ENCODE measurements at places on chromosomes 2 and 18.

DNA sequence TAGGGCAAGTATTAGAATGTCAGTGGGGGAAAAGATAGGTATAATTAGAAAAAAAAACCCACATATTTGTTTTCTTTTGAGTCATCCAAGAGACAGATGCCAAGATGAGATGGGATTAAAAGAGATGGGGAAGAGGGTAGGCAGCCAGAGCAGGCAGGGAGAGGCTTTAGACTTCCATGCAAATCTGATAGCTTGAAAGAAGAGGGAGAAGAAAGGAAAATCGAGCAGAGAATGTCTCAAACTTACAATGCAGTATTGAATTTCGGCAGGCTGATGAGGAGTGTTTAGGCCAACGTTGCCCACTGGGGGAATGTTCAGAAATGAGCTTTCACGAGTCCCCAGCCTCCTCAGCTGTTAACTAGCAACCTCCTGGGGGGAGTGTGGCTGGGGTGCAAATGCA, 91.3 kb downstream of the SPATS2L start:
- H3K4me3 ChIP-seq: no peak overlapping the region
- no peaks in the 10 kb centered on the region for H3K36me3 ChIP-seq
- no peak for DNase-seq
- no peak overlapping the region for H3K27ac ChIP-seq

DNA sequence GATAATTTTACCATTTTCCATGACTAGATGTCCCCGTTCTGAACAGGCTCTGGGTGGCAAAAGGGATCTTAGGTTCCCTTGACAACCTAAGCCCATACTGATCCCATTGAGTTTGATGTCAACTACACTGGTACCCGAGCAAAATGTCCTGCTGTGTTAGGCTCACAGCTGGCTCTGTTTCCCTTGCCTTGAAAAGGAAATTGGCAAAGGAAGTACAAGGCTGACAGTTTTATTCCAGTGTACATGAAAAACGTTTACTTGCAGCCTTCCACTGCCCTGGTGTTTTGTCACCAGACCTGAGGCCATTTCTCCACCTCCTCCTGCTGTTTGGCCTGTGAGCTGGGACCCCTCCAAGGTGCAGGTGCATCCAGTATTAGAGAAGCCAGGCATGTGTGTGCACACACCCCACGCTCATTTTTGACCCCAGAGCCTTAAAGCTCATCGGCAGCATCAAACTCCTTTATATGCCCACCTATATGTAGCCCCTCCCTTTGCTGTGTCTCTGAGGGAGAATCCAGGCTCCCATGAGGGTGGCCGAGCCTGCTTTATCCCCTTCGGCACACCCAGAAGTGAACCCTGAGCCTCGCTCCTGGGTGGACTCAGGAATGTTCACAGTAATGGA, 171.3 kb downstream of the NDUFA10 start:
- no peak for DNase-seq
- H3K27ac ChIP-seq: no peak overlapping the region
- no peak overlapping the region for H3K4me3 ChIP-seq
- H3K27me3 ChIP-seq: peaks cover 22% of the 10 kb centered on the region
- H3K4me1 ChIP-seq: no peaks in the 10 kb centered on the region
- no peaks in the 10 kb centered on the region for H3K36me3 ChIP-seq

- peaks cover 58% of the 10 kb centered on the region for H3K36me3 ChIP-seq
- DNase-seq: no peak
- no peak overlapping the region for H3K27ac ChIP-seq
- H3K27me3 ChIP-seq: no peaks in the 10 kb centered on the region
- H3K4me1 ChIP-seq: no peaks in the 10 kb centered on the region
- no peak overlapping the region for H3K4me3 ChIP-seq
Observed at GRCh38 chr18:51082571-51083267, 52.7 kb downstream of the SMAD4 start.

DNA sequence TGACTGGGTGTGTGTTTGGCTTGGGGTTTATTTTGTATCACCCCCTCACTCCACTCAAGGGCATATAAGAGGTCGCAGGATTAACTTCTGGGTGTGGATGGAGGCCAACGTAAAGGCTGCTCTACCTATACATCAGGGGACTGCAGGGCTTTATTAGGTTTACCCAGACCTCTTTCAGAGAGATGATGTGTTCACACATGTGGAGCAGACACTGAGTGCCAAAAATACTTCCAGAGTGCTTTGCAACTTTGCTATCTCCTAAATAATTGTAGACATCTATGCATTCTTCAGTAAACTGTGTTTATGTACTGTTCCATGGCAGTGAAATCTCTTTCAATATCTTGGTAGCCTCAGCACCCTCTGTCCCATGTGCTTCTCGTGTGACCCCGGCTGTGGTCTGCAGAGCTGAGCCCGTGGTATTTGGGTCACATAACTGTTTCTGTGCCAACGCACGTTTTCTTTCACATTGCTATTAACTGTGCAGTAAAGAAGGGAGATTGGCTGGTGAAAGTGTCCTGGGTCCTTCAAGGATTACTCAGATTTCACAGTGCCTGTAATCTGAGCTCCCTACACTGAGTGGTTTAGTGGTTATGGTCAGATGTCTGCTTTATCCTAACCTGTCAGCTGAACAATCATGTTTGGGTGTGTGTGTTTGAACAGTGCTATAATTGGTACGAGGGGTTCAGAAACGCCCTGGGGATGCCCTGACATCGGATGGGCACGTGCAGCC, 208.1 kb downstream of the VAPA start:
- no peak for DNase-seq
- no peaks in the 10 kb centered on the region for H3K36me3 ChIP-seq
- no peak overlapping the region for H3K4me3 ChIP-seq
- no peak overlapping the region for H3K27ac ChIP-seq
- no peaks in the 10 kb centered on the region for H3K27me3 ChIP-seq

DNA sequence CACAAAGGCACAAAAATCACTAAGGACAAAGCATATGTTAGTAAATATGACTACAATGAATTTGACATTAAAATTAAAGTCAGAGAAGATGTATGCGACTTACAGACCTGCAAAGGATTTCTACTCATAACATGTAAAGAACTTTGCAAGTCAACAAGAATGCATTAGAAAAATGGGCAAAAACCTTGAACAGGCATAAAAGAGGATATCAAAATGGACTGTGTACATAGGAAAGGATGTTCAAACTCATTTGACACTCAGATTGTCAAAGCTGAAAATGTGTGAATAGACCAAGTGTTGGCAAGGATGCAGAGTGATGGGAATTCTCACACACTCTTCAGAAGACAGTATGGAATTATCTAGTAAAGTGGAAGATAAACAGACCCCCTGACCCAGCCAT, 94.9 kb downstream of the MYOM1 start:
- no peaks in the 10 kb centered on the region for H3K27me3 ChIP-seq
- H3K27ac ChIP-seq: no peak overlapping the region
- H3K4me1 ChIP-seq: no peaks in the 10 kb centered on the region
- DNase-seq: no peak

DNA sequence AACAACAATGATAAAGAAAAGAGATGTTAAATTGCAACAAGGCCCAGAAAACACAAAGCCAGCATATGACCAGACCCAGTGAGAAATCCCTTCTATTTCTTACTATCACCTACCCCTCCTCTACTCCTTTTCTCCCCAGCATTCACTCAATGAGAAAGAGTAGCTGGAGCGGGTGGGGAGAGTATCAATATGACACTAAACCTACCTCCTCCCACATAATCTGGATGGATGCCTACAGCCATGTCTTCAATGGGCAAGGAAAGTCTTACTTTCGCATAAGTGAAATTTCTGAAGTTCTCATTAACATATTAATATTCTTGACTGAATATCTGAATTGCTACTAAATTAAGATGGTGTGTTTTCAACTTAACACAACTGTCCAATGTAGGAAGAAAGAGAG, 78.2 kb downstream of the AFF3 start:
- no peaks in the 10 kb centered on the region for H3K27me3 ChIP-seq
- peak overlapping the region; percentile 22 for H3K4me3 ChIP-seq
- H3K27ac ChIP-seq: no peak overlapping the region
- H3K36me3 ChIP-seq: peaks cover 40% of the 10 kb centered on the region
- H3K4me1 ChIP-seq: peaks cover 65% of the 10 kb centered on the region
- DNase-seq: no peak

- H3K4me1 ChIP-seq: no peaks in the 10 kb centered on the region
- no peak overlapping the region for H3K4me3 ChIP-seq
- no peaks in the 10 kb centered on the region for H3K36me3 ChIP-seq
- H3K27me3 ChIP-seq: no peaks in the 10 kb centered on the region
Observed at GRCh38 chr2:151166410-151166809, 95.3 kb downstream of the RBM43 start.

- DNase-seq: no peak
- no peaks in the 10 kb centered on the region for H3K4me1 ChIP-seq
- no peaks in the 10 kb centered on the region for H3K36me3 ChIP-seq
- no peak overlapping the region for H3K27ac ChIP-seq
- H3K27me3 ChIP-seq: no peaks in the 10 kb centered on the region
Observed at GRCh38 chr18:65477455-65477854, 273.4 kb upstream of the CDH7 start.

DNA sequence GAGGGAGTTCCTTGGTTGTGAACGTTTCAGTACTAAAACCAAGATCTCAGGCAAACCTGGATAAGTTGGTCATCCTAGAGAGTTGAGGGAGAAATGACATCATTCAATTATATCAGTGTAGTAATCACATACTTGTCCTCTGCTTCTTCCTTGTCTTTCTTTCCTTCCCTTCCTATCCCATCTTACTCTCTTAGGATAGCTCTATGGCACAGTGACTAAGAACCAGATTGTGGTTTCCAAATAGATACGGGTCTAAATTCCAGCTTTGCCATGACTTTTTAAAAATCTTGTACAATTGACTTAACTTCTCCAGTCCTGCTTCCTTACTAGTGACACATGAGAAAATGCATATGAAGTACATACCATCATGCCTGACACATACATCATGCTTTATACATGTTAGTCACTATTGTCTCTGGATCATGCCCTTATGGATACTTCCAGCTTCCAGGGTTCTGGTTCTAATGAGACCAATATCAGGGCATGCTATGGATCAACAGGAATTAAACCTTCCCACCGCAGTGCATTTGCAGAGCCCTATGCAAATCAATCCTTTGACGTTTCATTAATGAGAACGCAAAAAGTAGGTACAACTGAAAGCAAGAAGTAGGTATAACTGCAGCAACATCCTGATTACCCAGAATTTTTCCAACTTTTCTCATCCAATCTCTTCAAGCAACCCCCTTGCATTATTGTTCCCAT, 168.0 kb upstream of the KLF7 start:
- peaks cover 13% of the 10 kb centered on the region for H3K4me1 ChIP-seq
- no peak overlapping the region for H3K27ac ChIP-seq
- no peaks in the 10 kb centered on the region for H3K36me3 ChIP-seq
- DNase-seq: no peak
- no peaks in the 10 kb centered on the region for H3K27me3 ChIP-seq

- no peak overlapping the region for H3K27ac ChIP-seq
- no peak overlapping the region for H3K4me3 ChIP-seq
- no peak for DNase-seq
- H3K27me3 ChIP-seq: no peaks in the 10 kb centered on the region
Observed at GRCh38 chr18:45201489-45201888, 413.8 kb upstream of the SLC14A2 start.

DNA sequence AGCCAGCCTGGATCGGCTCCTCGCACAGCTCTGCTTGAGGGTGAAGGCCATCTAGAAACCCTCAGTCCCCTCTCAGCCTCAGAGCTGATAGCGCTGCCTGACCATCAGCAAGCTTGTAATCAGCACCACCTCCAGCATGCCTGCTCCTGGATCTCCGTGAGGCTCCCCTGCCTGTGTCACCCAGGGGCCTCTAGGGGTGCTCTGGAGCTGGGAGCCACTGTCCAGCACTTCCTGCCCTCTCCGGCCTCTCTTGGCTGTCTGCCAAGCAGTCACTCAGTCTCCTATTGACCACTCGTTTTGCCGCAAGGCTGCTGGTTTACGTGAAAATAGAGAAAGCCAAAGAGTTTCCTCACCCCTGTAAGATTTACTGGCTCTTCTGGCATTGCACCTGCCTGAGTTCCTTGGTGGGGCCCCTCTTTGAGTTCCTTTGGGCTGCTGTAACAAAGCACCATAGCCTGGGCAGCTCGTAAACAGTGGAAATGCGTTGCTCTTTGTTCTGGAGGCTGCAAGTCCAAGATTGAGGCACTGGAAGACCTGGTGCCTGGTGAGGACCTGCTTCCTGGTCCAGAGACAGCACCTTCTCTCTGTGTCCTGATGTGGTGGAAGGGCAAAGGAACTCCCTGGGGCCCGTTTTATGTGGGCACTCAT, 17.9 kb downstream of the CAPN10 start:
- H3K27ac ChIP-seq: no peak overlapping the region
- no peaks in the 10 kb centered on the region for H3K36me3 ChIP-seq
- no peak for DNase-seq
- H3K27me3 ChIP-seq: no peaks in the 10 kb centered on the region
- H3K4me1 ChIP-seq: no peaks in the 10 kb centered on the region

DNA sequence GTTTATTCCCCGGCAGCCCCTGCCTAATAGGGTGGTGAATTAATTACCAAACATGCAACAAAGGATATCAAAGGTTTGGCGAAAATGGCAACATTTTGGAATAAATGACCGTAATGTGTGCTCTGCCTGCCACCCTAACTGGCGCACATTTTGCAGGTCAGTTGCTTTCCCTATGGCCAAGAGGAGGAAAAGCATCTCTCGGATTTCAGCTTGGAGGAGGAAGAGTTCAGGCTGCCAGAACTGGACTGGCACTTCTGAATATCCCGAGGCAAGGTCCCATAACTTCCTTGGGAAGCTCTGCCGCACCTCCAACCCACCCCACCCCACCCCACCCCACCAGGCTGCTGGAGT, 37.1 kb downstream of the SLC25A52 start:
- no peak for DNase-seq
- H3K36me3 ChIP-seq: no peaks in the 10 kb centered on the region
- no peak overlapping the region for H3K27ac ChIP-seq
- peaks cover 14% of the 10 kb centered on the region for H3K27me3 ChIP-seq

DNA sequence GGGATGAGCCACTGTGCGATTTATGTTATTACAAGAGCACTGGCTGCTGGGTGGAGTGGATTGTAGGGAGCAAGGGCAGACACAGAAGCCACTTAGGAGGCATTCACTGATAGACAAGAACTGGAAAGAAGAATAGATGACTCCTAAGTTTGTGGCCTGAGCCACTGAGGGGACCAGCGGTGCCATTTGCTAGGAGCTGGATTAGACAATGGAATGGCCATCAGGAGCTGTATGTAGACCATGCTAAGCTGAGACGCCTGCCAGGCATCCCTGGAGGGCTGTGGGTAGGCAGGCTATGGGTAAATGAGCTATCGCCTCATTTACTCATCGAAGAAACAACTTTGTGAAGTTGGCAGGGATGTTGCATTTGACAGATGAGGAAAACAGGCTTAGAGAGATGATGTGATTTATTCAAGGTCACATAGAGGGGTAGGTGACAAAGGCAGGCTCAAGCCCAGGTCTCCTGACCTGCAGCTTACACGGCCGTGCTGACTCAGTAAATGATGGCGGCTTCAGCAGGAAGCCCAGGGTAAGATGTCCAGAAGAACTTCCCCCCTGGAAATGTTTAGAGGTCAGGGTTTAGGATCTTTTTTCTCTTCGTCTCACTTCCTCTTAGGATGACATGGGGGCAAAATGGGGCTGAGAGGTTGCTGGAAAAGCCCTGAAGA, 2.8 kb downstream of the MFSD2B start:
- H3K27me3 ChIP-seq: peaks cover 22% of the 10 kb centered on the region
- DNase-seq: no peak
- H3K4me3 ChIP-seq: no peak overlapping the region

- H3K27me3 ChIP-seq: no peaks in the 10 kb centered on the region
- no peak overlapping the region for H3K27ac ChIP-seq
- no peak for DNase-seq
- no peaks in the 10 kb centered on the region for H3K36me3 ChIP-seq
Observed at GRCh38 chr2:129619471-129619870, 360.0 kb upstream of the RAB6C start.
